ENCODE measurements at places on chromosomes 7 and 10.

- no peak for DNase-seq
Observed at GRCh38 chr10:615583-616152, 73.8 kb downstream of the DIP2C start.

GRCh38 chr7:34662058-34662708, 4.2 kb downstream of the NPSR1 start:
- DNase-seq = no peak

DNA sequence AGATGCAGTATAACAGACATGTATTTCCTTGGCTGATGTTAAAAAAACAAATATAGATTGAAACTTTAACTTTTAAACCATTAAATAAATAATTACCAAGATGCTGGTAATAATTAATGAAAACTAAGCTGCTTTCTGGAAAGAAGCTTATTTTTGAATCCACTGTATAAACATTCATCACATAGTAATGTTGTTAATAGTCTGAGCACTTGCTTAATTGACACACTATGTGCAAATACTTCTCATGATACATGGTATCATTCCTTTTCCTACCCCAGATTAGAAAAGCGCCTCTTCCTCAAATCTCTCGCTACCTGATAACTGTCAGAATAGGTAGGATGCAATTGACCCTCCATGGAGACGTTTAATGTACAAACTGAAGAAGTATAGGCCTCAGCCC, 15.0 kb upstream of the COL28A1 start:
- no peak for DNase-seq

DNA sequence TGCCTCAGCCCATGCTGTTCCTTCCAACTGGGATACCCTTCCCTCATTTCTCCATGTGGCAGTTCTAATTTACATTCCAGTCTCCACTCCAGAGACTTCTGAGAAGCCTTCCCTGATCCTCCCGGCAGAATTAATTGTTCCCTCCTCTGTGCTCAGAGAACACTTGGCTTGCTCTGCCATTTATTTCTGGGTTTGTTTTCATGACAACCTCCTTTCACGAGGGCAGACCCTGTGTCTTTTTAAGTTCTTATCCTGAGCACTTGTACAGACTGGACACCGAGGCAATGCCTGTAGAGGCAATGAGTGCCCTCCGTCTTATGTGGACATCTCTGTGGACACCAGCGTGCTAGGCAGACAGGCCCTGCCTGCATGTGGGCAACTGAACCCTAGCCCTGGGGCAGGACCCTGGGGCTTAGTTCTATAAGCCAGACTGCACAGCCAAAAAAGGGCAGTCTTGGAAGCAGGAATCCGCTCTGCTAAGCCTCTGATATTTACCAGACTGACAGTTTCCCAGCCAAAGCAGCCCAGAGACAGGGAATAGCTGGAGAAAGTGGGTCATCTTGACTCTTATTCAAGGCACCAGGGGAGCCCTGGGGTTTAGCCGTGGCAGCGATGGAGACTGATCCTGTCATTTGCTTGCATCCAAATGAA, 474.0 kb downstream of the RPS24 start:
- DNase-seq = no peak

GRCh38 chr10:69007260-69007659, 18.7 kb downstream of the KIFBP start:
- no peak for DNase-seq

- DNase-seq = no peak
Observed at GRCh38 chr7:37113661-37114355, 334.9 kb downstream of the ELMO1 start.

DNA sequence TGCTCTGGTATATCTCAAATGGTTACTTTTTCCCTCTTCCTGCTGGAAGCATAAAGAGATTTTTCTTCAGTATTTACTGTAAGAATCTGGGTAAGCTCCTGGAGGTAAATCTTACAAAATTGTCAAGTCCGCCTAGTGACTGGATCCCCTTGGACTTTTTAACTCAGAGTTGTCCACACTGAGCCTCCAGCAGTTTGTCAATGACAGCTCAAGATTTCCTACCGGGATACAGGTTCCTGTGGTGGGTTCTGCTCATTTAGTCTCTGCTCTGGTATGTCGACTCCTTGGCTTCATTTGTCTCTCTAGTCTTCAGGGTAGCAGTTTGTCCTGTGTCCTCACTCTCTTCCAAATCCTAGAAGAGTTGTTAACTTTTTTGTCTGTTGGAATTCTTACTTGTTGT, 27.0 kb downstream of the GPR37 start:
- no peak for DNase-seq

GRCh38 chr7:77413861-77414424, 2.2 kb downstream of the GSAP start:
- DNase-seq = no peak

DNA sequence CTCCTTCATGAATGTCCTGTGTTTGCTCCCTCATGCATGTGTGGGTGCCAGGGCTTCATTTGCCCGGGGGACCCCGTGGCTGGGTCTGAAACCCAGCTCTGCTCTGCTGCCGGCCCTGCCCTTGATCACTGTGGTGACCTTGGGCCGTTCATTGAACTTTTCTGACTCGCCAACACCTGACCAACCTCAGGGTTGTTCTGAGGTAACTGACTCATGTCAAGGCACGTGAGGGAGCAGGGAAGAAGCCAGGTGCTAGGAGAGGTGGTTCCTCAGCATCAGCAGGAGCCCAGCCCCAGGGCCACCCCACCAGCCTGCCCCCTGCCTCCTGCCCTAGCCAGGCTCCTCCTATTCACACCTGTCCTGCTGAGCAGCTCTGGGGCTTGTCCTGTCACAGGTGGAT, 47.9 kb downstream of the TBATA start:
- DNase-seq = no peak

DNA sequence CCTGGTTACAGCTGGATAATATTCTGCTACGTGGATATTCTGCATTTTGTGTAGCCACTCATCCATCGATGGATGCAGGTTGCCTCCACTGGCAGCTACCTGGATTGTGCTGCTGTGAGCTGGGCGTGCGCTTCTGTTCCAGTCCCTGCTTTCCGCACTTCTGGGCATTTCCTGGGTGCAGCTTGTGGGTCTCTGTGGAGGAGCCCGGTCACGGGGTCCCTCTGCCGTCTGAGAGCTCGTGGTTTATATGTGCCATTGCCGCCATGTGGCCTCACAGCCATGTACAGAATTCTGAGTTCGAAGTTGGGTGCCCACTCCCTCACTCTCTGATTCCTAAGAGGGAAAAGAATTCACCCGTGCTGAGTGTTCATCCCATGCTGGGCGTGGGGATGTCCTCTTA, 38.3 kb downstream of the JAKMIP3 start:
- no peak for DNase-seq

DNA sequence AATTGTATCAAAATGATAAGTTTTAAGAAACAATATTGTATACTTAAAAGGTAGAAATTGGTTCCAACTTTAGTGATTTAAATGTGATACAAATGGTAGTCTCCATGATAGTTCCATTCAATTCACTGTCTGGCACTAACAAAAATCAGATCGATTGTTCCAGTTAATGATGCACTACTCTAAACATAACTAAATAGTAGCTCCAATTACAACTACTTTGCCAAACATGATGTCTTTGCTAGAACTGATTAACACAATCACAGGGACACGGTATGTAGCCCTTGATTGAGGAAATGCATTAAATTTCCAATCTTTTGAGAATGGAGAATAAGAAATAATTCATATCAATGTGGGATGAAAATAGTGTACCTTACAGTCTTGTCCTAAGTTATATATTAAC, 962.4 kb upstream of the GHITM start:
- no peak for DNase-seq

GRCh38 chr7:45973725-45974532, 52.9 kb upstream of the IGFBP3 start:
- peak; percentile 3 for DNase-seq

DNA sequence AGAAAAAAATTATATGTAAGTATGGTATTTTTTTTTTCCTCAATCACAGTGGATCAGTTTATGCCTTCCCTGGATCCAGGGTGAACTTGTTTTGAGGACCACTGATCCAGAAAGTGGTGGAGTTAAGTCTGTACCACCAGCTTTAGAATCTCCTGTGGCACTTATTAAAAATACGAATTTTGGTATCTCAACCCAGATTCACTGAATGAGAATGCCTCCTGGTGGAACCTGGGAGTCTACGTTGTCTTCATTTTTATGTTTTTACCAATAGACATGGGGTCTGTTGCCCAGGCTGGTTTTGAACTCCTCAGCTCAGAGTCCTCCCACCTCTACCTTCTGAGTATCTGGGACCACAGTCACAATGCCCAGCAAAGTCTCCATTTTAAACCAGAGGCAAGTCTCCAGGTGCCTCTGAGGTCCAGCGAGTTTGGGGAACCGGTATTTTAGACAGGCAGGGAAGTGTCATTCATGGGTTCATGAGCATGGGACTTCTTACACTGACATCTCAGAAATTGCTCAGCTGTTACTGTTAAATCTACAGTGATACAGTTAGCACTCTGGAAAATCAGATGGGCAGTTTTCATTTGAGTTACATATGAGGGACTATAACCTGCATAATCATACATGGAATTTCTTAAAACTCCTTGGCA, 200.9 kb downstream of the AUTS2 start:
- DNase-seq = no peak

- no peak for DNase-seq
Observed at GRCh38 chr10:101920546-101920945, 76.9 kb upstream of the KCNIP2 start.

- no peak for DNase-seq
Observed at GRCh38 chr10:99524736-99525380, 7.9 kb upstream of the NKX2-3 start.

GRCh38 chr7:54728411-54728810, 30.6 kb downstream of the SEC61G start:
- DNase-seq = no peak

DNA sequence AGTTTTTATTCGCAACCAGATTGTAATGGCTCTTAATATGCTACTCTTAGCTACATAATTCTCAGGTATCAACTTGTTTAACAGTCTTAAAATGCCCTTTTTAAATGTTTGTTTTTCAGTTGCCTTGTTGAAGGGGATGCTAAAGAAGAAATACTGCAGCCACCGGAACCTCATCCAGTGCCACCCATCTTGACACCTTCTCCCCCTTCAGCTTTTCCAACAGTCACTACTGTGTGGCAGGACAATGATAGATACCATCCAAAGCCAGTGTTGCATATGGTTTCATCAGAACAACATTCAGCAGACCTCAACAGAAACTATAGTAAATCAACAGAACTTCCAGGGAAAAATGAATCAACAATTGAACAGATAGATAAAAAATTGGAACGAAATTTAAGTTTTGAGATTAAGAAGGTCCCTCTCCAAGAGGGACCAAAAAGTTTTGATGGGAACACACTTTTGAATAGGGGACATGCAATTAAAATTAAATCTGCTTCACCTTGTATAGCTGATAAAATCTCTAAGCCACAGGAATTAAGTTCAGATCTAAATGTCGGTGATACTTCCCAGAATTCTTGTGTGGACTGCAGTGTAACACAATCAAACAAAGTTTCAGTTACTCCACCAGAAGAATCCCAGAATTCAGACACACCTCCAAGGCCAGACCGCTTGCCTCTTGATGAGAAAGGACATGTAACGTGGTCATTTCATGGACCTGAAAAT, 69.5 kb upstream of the RSBN1L start:
- DNase-seq = no peak

DNA sequence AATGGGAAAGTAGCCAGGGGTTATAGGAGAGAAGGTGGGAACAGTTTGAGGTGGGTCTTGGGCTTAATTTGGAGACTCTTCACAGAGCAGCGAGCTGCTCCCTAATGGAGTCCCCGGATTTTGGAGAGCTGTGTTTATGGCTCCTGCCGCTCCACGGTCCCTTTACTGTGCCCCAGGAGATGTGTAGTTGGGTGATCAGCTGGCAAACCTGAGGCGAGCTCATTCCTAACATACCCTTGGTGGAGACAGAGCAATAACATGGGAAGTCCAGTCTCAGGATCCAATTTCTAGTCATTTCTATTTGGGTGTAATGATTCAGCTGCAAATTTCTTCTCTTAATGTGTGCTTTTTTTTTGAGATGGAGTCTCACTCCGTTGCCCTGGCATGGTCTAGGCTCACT, 1.5 kb downstream of the GARIN1A start:
- no peak for DNase-seq

- DNase-seq = no peak
Observed at GRCh38 chr10:123640016-123640535, 26.1 kb upstream of the GPR26 start.

GRCh38 chr7:112205343-112206237, 609 bp downstream of the DOCK4 start:
- DNase-seq = no peak

GRCh38 chr10:87068281-87068680, 26.4 kb downstream of the GLUD1 start:
- no peak for DNase-seq

GRCh38 chr10:107806026-107806425, 641.5 kb upstream of the SORCS1 start:
- DNase-seq = no peak

GRCh38 chr7:124722292-124722691, 43.3 kb downstream of the GPR37 start:
- no peak for DNase-seq

- no peak for DNase-seq
Observed at GRCh38 chr10:78437998-78438906, 404.6 kb downstream of the RPS24 start.

- no peak for DNase-seq
Observed at GRCh38 chr7:112802406-112802805, 12.2 kb upstream of the TMEM168 start.

DNA sequence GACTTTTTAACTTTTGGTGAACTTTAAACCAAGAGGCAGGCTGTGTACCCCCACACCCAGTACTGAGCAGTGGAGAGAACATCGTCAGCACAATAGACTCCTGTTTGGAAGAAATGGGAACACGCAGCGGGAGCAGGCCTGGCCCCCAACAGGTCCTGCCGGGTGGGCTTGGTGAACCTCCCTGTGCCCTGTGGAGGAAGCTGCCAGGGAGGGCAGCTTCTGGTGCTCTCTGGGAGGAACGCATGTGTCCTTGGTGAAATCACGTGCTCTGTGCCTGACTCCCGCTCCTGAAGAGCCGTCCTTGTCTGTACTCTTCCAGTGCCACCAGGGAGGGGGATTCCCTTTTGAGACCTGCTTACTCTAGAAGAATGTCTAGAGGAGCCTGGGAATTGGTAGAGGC, 31.6 kb downstream of the CHAT start:
- no peak for DNase-seq

DNA sequence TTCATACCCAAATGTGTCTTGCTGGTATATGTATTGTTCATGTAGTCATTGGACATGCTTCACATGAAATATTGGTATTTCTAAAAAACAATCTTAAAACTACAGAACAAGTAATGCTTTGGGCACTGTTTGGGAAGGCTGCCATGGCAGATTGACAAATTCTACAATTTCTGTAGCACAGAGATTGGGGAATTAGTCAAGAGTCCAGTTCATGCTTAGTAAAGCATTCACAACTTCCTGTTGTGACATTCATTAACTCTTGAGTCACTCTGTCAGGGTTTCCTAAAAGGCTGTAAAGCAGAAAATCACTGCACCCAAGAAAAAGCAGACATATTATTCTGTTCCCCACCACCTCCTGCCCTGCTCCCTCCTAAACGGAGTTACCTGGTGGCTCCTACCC, 398.9 kb downstream of the PHTF2 start:
- DNase-seq = no peak

- no peak for DNase-seq
Observed at GRCh38 chr7:84207615-84208014, 13.0 kb upstream of the SEMA3A start.

- DNase-seq = no peak
Observed at GRCh38 chr10:43404704-43405084, 4.3 kb downstream of the HNRNPF start.
